ENCODE measurements at places on chromosomes 13 and 19. TPM values are rescaled to one million over a fixed set of nuclear protein-coding genes. Genes with fewer than 3 reads are reported as not detected.
A peak's percentile ranks its signal among the peaks of the same experiment; 100 is the strongest.

GRCh38 chr13:113106711-113107351, 1.2 kb downstream of the F7 start:
- DNase-seq: no peak

GRCh38 chr19:29952646-29953045, 10.6 kb downstream of the URI1 start:
- DNase-seq: no peak

- peak; percentile 30 for DNase-seq
Observed at GRCh38 chr19:57512845-57513244, 13.1 kb downstream of the ZNF773 start.

- no peak for DNase-seq
Observed at GRCh38 chr13:34647379-34648150, 294.5 kb upstream of the NBEA start.

- no peak for DNase-seq
Observed at GRCh38 chr13:77767413-77767812, 69.9 kb downstream of the SLAIN1 start.

DNA sequence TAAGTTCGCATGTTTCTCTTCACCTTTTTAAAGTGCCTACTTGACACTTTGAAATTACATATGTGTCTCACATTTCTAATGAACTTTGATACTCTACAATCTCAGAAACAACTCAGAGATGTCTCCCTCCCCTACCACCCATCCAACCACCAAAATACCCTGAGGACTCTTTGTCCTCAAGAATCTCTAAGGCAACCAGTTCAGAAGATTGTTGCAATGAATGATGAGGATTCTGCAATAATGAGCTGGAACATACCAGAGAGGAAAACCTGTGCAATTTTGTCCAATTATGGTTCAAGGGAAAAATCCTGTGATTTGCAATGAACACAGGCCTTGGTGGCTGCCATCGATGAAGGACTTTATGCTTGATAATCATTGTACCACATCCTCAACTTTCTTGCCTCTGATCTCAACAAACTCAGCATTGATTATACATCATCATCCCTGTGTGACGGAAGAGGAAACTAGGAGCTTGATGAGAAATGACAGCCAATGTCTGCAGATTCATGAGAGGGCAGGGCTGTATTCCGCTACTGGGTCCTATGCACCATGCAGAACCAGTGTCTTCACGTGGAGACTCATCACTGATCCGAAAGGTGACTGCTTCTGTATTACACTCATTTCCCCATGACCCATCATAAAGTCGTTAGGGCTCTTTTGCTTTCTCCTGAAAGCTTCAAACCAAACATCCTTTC, 1.1 kb downstream of the FPR1 start:
- no peak for DNase-seq

DNA sequence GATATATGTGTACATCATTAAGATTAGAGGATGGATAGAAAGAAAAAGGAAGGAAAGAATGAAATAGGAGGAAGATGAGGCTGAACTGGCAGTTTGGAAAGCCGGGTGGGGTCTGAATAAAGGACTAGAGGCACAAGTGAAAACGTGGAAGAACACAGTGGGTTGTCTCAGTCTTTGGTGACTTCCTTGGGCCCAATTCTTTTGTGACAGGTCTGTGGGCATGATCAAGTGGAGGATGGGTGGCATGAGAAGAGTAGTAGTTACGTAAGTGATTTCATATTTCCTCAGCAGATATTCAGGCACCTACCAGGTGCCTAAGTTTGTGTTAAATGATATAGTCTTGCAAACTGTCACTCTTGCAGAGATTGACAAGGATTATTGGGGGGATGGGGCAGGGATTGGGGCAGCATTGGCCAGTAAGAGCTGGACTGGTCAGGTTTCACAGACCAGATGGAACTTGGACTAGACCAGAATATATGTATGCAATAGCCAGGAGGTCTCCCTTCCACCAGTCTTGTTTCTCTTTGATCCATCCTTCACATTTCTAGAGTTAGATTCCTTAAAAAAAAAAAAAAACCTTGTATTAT, 2.7 kb downstream of the TPP2 start:
- no peak for DNase-seq

DNA sequence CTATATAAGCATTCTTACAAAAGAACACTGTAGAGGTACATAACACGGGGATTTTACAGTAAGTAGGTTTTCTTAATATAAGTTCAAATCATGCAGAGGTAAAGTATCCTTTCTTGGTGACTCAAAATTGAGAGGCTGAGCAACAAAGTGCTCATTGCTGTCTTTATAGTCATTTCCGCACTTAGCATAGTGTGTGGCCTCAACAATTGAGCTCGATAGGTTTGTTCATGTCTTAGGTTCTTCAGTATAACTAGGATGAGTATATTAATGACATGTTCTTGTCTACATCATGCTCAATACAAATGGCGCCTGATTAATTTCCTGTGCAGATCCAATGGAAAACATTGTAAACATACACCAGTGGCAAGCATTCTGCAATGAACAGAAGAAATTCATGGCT, 1.4 kb downstream of the WDFY2 start:
- peak; percentile 44 for DNase-seq

DNA sequence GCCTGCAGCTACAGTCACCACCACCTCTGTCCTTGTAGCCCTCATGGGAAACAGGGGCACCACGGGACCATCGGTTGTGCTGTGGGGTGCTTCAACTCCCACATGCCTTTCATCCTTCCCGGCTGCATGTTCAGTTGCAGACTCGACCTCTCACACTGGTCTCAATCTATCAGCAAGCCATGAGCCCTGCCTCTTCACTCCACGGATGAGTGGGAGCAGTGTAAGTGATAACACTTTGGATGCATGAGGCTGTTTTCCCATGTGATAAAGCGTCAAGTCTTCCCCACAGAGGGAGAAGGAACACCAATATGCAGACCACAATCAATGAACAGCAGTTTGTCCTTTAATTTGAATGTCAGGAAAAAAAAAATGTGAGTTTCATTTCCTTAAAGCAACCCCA, 12.2 kb downstream of the SERP2 start:
- no peak for DNase-seq

DNA sequence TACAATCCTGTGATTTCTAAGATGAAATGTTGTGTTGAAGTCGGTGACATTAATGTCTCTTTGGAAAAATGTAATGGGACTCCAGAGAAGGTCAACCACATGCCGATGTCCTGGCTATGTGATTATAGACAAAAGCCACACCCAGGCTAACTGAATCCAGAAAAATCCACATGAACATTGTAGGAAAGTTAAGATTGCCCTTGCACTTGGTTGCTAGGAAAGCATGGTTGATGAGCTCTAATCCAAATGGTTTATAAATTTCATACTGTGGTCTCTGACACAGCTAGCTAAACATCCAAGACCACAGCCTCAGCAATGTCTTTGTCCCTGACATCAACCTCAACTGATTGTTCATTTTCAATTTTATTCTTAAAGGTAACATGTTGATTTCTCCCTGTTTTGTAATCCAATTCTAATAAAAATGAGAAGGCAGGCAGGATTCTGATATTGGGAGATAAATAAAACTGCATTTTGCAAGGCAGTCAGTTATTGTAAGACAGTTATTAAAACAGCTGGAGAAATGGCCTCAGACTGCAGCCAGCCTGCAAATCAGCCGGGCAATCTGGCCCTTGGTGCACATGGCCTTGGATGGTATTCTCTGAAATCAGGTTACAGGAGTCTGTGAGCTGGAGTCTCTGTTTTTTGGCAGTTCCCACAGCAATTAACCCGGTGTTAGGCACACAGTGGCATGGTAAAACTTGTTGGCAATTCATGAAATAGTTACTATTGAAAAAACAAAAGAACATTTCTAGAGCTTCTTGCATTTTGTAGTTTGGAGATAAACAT, 93.9 kb downstream of the STARD13 start:
- no peak for DNase-seq

DNA sequence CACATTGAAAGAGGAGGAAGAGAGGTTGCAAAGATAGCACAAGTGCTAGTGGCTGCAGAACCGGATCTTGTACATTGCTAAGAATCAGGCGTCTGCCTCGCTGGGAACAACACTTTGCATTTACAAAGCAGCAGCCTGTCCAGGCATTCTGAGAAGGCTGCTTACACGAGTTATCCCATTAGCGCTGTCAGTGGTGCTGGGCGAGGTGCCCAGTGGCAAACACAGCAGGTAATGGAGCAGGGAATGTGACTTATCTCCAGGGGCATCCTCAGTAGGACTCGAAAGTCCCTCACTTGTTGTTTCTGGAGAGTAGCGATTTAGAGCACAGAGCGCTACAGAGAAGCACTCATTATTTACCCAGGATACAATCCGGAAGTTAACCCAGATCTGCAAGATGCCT, 209.6 kb downstream of the OLFM4 start:
- DNase-seq: no peak

DNA sequence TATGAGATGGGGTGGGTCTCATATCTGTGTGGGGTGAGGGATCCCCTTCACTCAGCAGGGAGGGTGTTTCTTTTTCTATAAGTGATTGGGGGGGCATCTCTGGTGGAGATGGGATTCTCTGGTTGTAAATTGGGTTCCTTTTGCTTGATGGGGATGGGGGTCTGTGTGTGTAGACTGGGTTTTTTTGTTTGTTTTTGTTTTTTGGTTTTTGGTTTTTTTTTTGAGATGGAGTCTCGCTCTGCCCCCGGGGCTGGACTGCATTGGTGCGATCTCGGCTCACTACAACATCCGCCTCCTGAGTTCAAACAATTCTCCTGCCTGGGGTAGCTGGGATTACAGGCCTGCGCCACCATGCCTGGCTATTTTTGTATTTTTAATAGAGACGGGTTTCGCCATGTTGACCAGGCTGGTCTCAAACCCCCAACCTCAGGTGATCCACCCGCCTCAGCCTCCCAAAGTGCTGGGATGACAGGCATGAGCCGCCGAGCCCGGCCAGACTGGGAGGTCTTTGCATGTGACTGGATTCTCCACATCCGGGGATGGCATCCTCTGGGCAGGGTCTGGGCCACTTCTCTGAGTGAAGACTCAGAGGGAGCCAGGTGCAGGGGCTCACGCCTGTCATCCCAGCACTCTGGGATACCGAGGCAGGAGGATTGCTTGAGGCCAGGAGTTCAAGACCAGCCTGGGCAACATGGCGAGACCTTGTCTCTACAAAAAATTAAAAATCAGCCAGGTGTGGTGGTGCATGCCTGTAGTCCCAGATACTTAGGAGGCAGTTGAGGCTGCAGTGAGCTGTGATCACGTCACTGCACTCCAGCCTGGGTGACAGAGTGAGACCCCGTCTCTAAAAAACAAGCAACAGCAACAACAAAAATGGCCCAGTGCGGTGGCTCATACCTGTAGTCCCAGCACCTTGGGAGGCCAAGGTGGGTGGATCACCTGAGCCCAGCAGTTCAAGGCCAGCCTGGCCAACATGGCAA, 799 bp downstream of the MYBPC2 start:
- no peak for DNase-seq

DNA sequence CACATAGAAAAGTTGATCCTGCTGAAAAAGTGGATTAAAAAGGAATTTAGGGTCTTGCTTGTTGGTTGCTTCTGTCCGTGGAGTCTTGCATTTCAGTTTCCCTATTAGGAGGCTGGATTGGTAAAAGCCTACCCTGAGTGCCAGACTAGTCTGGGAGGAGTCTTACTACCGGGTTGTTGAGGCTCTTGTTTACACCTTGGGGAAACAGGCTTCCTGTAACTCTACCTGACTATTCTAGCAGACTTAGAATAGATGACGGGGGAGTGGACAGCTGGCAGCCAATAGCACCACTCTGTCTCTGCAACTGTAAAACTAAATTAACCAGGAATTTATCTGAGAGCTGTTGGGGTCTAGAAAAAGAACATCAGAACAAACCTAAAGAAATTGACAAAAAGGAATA, 11.3 kb upstream of the MPHOSPH8 start:
- no peak for DNase-seq

DNA sequence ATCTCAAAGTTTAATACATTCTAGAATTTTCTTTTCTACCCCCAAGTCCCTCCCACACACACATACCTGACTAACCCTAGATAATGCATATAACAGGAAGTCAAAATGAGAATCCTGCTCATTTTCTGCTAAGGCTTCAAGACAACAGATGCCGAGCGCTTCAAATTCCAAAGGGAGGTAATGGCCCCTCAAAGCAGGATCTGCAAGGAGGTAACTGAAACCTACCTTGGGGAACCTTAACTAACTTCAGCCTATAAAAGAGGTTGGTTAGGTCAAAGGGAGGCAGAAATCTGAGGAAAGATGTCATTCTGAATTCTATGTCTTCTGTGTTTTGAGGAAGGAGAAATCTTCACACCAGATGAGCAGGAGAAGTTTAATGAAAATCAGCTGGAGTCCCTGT, 26.8 kb downstream of the EPSTI1 start:
- no peak for DNase-seq

DNA sequence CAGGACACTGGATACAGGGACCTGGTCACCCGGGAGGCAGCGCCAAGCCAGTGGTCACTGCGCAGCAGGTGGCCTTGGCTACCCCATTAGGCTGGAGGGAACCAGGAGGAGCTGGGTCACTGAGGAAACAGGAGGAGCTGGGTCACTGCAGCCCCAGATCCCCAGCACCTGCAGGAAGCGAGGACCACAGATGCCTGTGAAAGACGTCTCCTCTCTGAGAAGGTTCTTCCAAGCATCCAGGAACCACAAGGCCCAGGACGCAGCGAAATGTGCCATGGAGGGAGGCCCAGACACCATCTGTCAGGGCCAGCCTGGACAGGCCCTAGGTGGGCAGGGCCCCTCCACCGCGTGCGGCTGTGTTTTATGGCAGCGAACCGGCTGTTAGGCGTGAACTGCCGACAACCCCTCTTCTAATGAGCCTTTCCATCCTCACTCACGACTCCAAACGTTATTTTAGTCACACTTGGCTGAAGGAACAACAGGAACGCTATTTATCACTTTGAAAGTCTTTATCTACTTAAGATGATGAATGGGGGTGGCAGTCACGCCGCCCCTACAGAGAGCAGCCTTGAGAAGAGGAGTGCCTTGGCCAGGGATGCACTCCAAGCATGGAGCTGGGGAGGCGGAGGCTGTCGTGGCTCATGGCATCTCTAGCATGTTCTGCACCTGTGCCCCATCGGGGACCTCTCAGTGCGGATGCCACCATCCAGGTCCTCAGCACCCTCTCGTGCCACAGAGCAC, 53.3 kb downstream of the CEBPG start:
- no peak for DNase-seq

DNA sequence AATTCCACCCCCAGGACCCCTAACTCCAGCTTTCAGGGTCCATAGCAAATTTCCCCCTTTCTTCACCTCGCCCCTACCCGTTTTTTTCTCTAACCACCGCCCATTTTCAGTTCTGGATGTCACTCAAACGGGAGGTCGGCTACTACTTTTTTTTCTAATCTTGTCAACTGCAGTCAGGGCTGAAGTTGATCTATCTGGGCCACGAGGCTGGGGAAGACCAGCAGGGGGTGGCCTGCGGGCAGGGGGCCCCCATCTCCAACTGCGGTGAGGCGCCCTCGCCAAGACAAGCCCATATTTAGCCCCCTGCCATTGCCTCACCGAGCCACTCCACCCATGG, 748 bp downstream of the LHFPL6 start:
- DNase-seq: no peak

GRCh38 chr13:98780451-98780850, 28.0 kb upstream of the SLC15A1 start:
- peak; percentile 58 for DNase-seq

The FFAR3 gene
- not detected for total RNA-seq

The ZBTB7A gene
- total RNA-seq: 17.4 TPM

The ZNF761 gene
- 13.4 TPM for total RNA-seq

Measured in dermis blood vessel endothelial cell (primary cell).